ENCODE measurements at places on chromosomes 11 and 22.

GRCh38 chr11:117912497-117912896 lies 16.7 kb downstream of the TMPRSS13 start:
- no peak for DNase-seq

- DNase-seq = no peak
These were observed 2.3 kb upstream of the MALAT1 start for GRCh38 chr11:65496304-65497140.

DNA sequence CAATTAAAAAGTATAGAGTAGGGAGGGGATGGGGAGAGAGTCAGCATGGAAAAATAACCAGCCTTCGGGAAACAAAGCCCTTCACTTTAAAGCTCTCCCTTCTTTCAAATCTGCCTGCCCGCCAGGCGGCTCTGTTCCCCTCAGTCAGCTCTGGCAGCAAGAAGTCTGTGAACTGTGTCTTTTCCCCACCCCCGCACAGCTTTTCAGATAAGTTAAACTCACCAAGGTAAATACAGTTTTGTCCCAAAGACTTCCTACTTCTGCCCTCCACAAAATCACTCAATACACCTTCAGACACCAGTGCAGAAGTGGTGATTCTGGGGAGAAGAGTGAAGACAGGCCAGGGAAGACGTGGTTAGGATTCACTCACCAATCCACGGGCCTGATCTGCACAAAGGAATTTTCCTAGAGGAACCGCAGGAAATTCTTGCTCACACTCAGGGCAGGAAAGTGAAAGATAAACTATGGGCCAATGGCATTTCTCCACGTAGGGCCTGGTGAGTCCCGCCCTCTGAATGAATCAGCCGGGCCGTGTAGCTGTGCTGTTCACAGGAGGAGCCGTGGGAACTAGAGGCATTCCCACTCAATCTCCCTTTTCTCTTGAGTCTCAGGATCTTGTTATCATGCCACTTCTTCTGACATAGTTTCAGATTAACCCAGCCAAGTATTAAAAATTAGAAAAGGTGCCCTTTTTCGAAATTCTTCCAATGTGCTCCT lies at the start of gene TRIM5:
Gene TRIM5 (minus strand): TSS at position 429 of the 717 bp plus-strand sequence. CDS start 4,897 bp downstream, outside the sequence.
- no peak for DNase-seq

- no peak for DNase-seq
These were observed 31.7 kb downstream of the FAM181B start for GRCh38 chr11:82701847-82702520.

- peak; percentile 38 for DNase-seq
These were observed 2.4 kb downstream of the ATF4 start for GRCh38 chr22:39522567-39523300.

- no peak for DNase-seq
These were observed 57.4 kb downstream of the LRP5 start for GRCh38 chr11:68369756-68370155.

GRCh38 chr11:95299078-95299679 lies 68.2 kb upstream of the SESN3 start:
- no peak for DNase-seq

DNA sequence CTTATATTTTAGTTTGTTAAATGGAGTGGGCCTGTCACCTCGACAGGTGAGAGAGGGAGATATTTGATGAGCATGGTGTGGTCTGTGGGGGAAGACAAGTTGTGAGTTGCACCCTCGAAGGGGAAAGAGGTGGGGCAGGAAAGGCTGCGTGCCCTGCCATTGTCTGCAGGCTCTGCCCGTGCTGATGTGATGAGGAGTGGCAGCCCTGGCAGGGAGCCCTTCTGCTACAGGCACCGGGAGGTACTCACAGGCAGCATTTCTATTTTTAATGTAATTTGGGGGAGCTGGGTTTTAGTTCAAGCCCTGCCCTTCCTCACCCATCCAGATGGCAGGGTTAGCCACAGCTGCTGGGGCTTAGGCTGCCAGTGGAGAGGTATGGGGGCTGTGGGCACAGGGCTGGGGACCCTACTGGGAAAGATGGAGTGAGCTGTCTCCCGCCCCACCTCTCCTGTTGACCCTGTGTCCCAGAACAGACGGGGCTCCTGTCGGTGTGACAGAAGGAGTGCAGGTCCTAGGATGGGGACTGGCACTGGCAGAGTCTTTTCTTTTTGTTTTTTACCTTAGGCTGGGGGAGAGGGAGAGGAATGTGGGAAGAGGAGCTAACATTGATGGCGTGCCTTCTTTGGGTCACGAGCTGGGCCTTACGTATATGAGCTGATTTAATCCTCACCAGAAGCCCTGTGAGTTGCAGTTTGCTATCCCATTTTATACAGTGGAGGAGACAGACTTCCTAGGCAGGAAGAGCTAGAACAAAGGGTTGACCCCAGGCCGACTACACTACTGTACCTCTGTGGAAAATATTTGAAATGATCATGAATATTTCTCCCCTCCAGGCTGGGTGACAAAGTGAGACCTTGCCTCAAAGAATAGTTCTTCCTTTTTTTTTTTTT lies 51.6 kb downstream of the CEP164 start:
- no peak for DNase-seq

- no peak for DNase-seq
These were observed at the start of gene DDX6 for GRCh38 chr11:118791111-118791960. TSS of gene DDX6 (minus strand) at chr11:118791164. CDS start at chr11:118786251, 4,913 bp downstream.

GRCh38 chr11:130858215-130858614 lies 58.1 kb downstream of the SNX19 start:
- no peak for DNase-seq

DNA sequence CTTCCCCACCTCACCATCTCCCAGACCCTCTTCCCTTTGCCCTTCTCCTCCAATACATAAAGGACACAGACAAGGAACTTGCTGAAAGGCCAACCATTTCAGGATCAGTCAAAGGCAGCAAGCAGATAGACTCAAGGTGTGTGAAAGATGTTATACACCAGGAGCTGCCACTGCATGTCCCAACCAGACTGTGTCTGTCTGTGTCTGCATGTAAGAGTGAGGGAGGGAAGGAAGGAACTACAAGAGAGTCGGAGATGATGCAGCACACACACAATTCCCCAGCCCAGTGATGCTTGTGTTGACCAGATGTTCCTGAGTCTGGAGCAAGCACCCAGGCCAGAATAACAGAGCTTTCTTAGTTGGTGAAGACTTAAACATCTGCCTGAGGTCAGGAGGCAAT lies 58.2 kb downstream of the TIMP3 start:
- no peak for DNase-seq

- DNase-seq = no peak
These were observed 1.2 kb downstream of the CSRP3 start for GRCh38 chr11:19200410-19201201.

DNA sequence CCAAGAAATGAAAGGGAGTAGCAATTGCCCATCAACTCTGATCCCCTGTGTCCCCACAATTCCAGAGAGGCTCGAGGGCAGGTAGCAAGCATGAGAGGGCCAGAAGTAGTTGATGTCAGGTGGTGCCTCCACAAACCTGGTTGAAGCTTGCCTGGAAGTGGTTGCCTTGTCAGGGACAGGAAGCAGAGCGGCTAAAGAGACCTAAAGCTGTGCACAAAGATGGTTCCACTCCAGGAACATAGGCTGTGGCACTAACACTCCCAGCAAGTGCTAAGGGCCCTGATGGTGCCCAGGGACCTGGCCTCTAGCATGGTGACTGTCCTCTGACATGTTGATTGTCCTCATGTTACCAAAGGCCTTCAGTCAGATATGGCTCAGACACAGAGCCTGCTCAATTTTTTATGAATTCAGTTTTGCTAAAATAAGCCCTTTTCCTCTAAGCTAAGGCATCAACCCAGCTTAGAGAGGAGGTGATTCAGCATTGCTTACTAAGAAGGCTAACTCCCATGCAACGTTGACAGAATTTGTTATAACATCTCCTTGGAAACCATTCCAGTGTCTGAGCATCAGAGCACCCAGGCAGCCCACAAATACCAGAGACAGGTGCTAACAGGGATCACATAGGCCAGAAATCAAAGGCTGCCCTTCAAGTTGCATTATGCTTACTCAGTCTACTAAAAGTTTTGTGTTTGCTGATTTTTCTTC lies 196.3 kb upstream of the ARHGAP20 start:
- no peak for DNase-seq

GRCh38 chr11:72013765-72014711 lies 15.3 kb downstream of the IL18BP start:
- no peak for DNase-seq
